CD8-positive, alpha-beta memory T cell (primary cell): ENCODE measurements at places on chromosomes 3 and 15.

DNA sequence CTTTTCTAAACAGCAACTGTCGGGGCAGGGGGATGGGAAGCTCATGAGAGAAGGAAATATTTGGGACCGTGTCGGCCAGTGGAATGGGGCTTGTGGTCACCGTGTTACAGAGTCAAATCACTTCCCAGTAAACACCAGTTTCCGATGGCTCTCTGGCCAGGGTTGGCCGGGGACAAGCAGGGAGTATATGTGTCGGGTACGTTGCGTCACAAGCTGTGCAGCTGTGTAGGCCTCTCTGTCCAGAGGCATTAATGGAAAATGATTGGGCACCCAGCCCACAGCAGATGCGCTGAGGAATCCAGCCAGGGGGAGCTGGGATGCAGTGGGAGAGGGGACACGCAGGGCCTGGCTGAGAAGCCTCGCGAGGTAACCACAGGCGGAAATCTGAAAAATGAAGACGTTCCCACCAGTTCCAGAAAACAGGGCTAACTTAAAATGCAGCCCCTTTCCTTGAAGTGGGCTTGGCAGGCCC lies 15.8 kb upstream of the ALDH1A3 start:
- no peak for DNase-seq

DNA sequence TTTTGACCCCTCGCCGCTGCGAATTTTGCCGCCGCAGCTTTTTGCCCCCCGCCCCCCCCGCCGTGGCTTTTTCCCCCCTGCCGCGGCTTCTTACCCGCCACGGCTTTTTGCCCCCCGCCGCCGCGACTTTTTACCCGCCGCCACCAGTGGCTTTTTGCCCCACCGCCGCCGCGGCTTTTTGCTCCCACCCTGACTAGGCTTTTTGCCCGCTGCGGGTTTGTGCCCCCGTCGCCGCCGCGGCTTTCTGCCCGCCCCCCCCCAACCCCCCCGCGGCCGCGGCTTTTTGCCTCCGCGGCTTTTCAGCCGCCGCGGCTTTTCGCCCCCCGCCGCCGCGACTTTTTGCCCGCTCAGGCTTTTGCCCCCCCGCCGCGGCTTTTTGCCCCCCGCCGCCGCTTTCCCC lies 598.1 kb downstream of the GOLGA6L6 start:
- DNase-seq = no peak

- no peak for DNase-seq
Observed at GRCh38 chr3:43223670-43224364, 62.5 kb upstream of the SNRK start.

DNA sequence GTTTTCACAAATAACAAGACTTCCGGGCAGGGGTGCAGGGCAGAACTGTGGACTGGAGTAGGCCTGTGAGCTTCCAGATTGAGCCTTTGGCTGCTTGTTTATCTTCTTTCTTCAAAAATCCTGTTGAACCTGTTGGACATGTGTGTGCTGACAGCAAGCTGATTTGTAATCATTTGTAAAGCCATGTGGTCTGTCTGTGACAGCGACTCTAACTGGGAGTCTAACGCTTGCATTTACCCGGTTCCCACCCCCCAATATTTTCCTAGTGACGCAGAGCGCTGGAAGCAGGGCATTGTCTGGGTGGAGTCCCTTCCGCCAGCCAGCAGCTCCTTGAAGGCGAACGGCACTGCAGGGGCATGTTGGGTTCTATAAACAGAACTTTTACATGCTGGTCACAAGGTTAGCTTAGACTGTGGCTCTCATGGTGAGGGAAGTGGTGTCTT lies 85.7 kb upstream of the MYZAP start:
- DNase-seq = no peak

DNA sequence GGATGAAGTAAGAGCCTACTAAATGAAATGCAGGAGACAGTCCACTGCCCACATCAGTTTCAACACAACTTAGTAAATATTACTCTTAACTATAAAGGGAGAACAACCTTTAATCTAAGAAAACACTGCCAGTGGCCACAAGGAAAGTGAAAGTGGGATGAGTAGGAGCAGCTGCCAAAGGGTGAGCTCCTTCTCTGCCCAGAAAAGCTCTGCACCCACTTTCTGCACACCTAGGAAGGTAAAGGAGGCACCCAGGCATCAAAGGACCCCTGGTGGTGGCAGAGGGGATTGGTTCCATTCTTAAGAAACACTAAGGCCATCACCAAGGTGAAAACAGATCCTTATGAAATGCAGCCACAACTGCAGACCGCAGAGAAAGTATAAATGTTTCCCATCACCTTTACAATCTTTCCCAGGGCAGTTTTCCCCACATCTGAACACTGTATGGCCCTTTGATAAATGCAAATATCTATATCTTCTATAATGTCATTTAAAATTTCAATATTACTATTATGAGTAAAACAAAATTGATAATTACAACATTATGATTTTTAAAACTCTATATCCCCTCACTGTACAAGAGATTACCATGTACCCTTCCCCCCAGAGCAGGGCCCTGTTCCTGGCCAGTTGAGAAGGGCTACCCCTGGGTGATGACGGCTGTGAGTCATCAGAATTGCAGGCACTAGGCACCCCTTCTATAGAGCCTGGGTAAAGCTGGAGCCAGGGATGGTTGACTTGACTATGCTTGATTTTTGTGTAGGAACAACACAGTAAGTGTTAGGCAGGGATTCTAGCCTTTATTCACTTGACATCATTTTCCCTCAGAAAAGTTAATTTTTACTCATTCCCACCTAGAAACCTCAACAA lies 92.0 kb downstream of the SNRK start:
- peak; percentile 82 for DNase-seq

DNA sequence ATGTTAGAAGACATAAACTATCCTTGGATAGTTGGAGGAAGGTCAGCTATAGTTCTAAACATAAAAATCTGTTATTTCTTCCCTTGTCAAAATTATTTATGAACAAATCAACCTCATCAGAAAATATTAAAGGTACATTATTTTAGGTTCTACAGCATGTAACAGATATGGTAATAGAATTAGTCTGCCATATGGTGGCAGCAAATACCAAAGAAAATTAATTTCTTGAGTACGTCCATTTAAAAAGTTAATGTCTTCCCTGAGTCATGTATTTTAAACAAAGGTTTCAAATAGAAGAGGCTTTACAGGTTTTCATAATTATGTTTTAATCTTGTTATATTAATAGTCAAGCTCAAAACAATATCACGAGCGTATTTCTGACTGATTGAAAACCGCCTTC lies 17.9 kb upstream of the ANKRD28 start:
- peak; percentile 13 for DNase-seq
